Progenitor cell of endocrine pancreas (in vitro differentiated cells): ENCODE measurements at places on chromosomes 3 and 15. TPM values are rescaled to one million over a fixed set of nuclear protein-coding genes. Genes with fewer than 3 reads are reported as not detected.

Gene LIPH
- total RNA-seq, result 0.11 and 0.79 TPM in 2 replicates

Gene MASP1
- total RNA-seq, result 0.60 and 1.6 TPM in 2 replicates

Gene ARGFX
- total RNA-seq, result not detected in 2 replicates

Gene CPN2
- total RNA-seq, result not detected in 2 replicates

Gene NDUFB5
- 77.3 and 82.8 TPM in 2 replicates for total RNA-seq

Gene CPLX3
- not detected in 2 replicates for total RNA-seq

Gene RHOV
- total RNA-seq, result 4.4 and 5.1 TPM in 2 replicates

Gene LRRIQ4
- 0.31 and 0.42 TPM in 2 replicates for total RNA-seq

Gene PCOLCE2
- 2.0 and 2.2 TPM in 2 replicates for total RNA-seq

Gene IL5RA
- 0.11 TPM in 1 of 2 replicates, not detected in the other for total RNA-seq

Gene ZNF860
- total RNA-seq, result 2.1 and 2.2 TPM in 2 replicates

Gene CCR8
- not detected in 2 replicates for total RNA-seq

Gene CYP8B1
- not detected in 2 replicates for total RNA-seq

Gene ASB14
- total RNA-seq, result not detected in 2 replicates

Gene TTLL3
- total RNA-seq, result 51.6 and 59.6 TPM in 2 replicates

Gene STRIT1
- not detected in 2 replicates for total RNA-seq

Gene GOLGA6L9
- total RNA-seq, result 13.2 and 13.3 TPM in 2 replicates

Gene ANKRD34C
- total RNA-seq, result not detected in 2 replicates

Gene RAB6B
- total RNA-seq, result 10.5 and 12.9 TPM in 2 replicates

Gene MYRIP
- 0.29 and 0.57 TPM in 2 replicates for total RNA-seq

Gene CFAP44
- total RNA-seq, result 16.4 and 17.0 TPM in 2 replicates

Gene TRPC1
- total RNA-seq, result 16.5 and 17.6 TPM in 2 replicates

Gene CADM2
- 4.4 and 5.8 TPM in 2 replicates for total RNA-seq

Gene CFAP20DC
- total RNA-seq, result 8.0 and 10.4 TPM in 2 replicates

- DNase-seq, result no peak
Measured at GRCh38 chr3:187880441-187880840, 135.2 kb upstream of the BCL6 start.

GRCh38 chr3:49161808-49162530, 4.2 kb downstream of the CCDC71 start:
- DNase-seq, result no peak

- no peak for DNase-seq
Measured at GRCh38 chr15:99241752-99242151, 7.6 kb downstream of the TTC23 start.

DNA sequence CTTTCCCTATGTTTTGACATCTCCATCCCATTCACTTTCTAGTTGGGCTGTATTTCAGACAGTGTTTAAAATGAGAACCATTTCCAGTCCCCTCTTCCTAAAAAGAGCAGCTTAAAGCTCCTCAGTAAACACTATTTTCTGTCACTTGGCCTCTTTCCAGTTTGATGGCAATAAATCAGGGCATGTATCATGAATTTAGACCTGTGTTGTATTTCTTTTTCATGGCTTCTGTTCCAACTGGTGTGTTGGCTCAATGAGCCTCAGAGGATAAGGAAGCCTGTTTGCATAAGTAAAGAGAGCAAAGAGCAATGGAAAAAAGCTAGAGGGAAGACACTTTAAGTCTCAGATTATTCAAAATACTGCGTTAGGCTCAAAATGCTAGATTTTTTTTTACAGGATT, 7.2 kb downstream of the CCDC80 start:
- DNase-seq, result no peak

DNA sequence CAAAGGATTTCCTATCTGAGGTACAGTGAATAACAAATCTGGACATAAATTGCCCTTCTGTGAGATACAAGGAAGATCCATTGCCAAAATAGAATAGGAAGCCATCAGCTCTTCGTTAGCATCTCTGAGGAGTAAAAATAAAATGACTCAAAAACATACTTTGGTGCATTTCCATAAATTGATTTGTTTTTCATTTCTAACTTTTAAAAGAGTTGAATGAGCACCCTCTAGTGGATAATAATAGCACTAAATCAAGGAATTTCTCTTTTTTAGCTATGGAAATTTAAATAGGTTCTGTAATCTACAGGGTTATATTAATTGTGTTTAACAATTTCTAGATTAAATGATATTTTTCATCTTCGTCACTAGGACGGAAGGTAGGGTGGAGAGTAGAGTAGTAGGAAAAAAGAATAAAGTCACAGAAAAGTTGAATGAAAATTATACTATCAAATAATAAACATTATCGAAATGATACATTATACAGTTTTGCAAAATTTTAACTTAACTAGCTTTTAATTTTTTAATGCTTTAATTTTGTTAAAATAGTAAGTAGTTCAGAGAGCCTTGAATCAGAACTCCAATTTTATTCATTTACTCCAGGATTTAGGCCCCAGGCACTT, 6.4 kb downstream of the NSUN3 start:
- DNase-seq, result no peak

GRCh38 chr3:139288266-139288821, 55.5 kb upstream of the MRPS22 start:
- peak; percentile 20 for DNase-seq

- DNase-seq, result no peak
Measured at GRCh38 chr15:40843261-40843884, 475 bp upstream of the SPINT1 start.

- no peak for DNase-seq
Measured at GRCh38 chr3:60810881-60811280, 440.4 kb downstream of the FHIT start.

GRCh38 chr3:122982216-122983185, 45.1 kb downstream of the SEMA5B start:
- DNase-seq, result no peak

DNA sequence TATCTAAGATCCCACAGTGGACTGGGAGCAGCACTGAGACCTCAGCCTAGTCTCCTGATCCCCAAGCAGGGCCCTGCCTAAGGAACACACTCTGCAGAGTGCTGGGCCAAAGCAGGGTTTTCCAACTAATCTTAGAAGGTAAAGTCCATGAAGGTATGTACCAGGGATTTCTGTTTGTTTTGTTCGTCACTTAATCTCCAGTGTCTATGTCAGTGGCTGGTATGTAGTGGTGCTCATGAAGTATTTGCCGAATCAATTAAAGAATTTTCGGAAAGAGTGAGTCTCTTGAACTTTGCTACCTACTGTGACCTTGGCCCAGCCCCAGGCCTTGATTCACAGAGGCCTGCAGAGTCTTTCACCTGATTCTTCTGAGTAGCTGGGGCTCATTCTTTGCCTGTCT, 1.7 kb downstream of the DUOX1 start:
- no peak for DNase-seq

GRCh38 chr15:72199205-72199515, 1.6 kb upstream of the GRAMD2A start:
- DNase-seq, result no peak

GRCh38 chr15:85000937-85001336, 19.3 kb downstream of the PDE8A start:
- no peak for DNase-seq

GRCh38 chr15:79644091-79644490, 212.0 kb downstream of the MINAR1 start:
- DNase-seq, result no peak

- no peak for DNase-seq
Measured at GRCh38 chr3:157103280-157103679, 56.7 kb downstream of the CCNL1 start.

DNA sequence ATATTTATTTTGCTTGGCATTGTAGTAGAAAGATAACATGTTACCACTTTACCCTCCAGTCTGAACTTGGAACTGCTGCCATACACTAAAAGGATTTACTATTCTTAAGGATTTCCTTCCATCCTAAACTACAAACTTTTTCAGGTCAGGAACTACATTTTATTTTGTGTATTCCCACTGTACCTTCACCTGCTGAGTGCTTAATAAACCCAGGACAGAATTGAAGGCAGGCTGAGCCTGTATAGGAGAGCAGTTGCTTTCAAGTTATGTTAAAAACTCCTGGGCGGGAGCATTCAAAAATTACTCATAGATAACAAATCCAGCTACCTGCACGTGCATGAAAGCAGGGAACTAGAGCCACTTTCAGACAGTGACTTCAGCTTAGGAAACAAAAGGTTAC, 58.3 kb downstream of the CACNA1D start:
- DNase-seq, result no peak

DNA sequence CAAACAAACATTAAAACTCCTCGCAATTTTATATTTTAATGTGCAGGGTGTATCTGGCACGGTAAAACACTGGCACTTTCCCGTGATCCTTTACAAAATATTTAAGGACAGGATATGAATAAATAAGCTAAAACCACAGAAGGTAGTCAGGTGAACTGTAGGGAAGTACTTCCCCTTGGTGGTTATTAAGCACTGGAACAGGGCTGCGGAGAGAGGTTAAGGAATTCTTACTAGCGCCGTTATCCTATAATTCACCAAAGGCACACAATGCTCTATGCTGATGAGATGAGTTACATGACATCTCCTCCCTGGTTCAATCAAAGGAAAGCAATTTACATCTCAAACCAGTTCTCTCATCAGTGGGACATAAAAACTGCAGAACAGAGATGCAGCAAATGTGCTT, 289.8 kb downstream of the ZBTB20 start:
- no peak for DNase-seq

GRCh38 chr15:63191895-63192618, 2.7 kb downstream of the RAB8B start:
- DNase-seq, result no peak

GRCh38 chr3:37050282-37050681, 57.0 kb downstream of the MLH1 start:
- DNase-seq, result no peak

GRCh38 chr15:63178034-63178433, 11.4 kb upstream of the RAB8B start:
- no peak for DNase-seq

GRCh38 chr15:70490148-70490837, 273.1 kb downstream of the UACA start:
- DNase-seq, result no peak

DNA sequence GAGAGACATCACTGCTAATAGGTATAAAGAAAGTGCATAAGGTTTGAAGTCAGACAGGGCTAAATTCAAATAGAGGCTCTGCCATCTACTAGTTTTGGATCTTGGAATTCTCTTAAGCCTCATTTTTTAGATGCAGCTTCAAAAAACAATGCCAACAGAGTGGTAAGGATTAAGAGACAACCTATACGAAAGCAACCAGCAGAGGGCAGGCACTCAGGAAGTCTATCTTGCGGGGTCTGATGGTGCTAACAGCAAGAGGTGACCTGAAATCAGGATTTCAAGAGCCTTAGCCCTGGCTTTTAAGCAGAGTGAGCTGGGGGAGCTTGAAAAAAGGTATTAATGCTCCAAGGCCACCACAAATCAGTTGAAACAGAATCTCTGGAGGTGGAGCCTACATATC, 40.7 kb downstream of the LDHAL6B start:
- DNase-seq, result peak; percentile 18

DNA sequence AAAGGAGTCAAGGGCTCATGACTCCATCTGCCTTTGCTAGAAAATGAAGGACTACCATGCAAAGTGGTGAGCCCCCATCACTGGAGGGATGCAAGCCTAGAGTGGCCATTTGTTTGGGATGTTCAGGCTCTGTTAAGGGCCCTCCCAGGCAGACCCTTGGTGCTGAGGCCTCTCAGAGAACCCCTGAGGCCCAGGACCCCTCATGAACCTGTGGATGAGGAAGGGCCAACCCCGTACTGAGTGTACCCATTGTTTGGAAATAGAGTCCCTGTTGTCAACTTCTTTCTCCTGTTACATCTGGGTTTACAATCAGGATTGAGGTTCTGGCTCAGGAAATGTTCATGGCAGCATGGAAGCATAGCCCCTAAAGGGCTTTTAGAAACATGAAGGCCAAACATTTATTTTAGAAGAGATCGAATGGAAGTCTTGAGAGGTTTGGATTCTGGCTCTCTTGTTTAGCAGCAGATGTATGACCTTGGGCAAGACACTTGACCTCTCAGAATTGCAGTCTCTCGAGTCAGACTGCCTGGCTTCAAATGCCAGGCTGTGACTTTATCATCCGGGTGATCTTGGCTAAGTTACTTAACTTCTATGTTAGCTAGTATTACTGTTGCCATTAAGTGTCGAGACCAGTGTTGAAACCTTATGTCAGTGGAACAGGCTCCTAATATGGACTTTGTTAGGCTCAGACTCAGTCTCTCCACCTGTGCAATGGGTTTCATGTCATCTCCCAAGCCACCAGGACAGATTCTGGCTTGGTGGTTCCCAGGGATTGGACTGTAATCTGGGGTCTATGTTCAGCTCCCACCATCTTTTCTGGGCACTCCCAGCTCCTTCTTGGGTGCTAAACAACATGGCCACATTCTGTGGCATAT, 12.4 kb downstream of the ITGA11 start:
- DNase-seq, result no peak

DNA sequence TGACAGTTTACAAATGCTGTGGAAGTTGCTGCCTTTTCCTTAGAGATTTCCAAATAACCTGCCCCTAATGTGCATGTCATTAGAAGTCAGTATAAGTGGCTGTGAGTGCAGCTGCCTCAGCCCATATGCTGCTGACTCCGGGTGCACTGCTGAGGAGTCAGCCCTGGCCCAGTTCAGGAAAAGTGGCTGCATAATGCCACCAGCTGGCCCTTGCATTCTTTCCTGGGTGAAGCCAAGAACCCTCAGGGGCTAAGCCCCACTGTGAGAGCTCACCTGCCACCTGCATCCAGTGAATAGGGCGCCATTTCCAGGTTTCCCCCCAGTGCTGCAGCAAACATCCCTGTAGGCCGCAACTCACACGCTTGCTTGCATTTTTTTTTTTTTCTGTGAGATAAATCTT, 139.9 kb downstream of the TJP1 start:
- no peak for DNase-seq

DNA sequence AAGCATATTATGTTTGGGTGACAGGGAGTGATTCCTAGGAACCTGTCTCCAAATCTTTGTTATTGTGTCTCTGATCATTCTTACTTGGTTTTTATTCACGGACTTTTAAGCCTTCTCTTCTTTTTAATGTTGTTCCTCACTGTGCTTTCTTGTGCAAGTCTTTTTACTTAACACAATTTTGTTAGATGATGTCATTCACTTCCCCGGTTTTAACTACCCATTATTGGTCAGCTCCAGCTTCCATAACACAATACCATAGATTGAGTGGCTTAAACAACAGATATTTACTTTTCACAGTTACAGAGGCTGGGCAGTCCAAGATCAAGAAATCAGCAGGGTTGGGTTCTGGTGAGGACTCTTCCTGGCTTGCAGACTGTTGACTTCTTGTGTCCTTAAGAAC, 436.3 kb upstream of the CBLB start:
- no peak for DNase-seq

GRCh38 chr3:11168881-11169805, 14.8 kb downstream of the HRH1 start:
- DNase-seq, result no peak

- no peak for DNase-seq
Measured at GRCh38 chr3:58353722-58354553, 21.2 kb downstream of the PXK start.

DNA sequence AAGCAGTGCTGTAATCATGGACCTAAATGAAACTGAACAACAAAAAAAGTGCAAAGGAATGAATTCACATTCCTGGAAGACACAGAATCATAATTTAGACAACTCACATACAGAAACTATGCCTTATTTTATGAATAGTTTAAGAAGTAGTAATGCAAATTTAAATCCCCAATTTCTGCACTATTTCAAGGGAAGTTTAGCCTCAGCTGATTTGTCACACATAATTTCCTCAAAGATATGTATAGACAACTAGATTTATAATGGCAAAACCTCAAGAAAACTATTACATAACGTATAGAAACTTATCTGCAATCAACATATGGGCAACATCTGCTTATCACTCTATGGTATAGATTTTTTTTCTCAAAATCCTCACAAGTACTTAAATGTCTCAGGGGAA, 7.8 kb upstream of the PTX3 start:
- no peak for DNase-seq

- DNase-seq, result no peak
Measured at GRCh38 chr3:136992115-136992514, 34.3 kb downstream of the IL20RB start.
